Gastroesophageal sphincter (tissue), 4 donors: ENCODE measurements at places on chromosomes 12 and 14.

- ATAC-seq, result peak; percentile 43
Observed at GRCh38 chr12:54984658-54985376, at the start of gene TESPA1. Gene TESPA1, minus strand, starts transcription at chr12:54984762. Its CDS starts 10,200 bp downstream, at chr12:54974562.

DNA sequence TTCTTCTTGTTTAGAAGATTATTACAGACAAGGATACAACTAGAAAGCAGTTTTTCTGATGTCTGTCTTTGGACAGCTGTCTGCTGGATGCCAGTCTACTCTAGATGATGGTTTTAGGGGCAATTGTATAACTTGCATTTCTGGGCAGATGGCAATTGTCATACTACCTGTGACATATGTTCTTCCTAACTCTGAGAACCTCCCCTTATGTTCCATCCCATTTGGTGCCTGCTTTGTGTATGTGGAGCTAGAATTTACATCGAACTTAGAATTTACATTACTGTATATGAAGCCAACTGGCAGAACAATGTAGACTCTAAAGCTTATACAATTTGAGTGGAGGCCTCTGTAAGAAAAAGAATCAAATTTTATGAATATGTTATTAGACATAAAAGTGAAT lies 430.2 kb upstream of the SEL1L start:
- no peak for ATAC-seq

GRCh38 chr14:79100578-79100977 lies 930.4 kb downstream of the NRXN3 start:
- ATAC-seq, result no peak

DNA sequence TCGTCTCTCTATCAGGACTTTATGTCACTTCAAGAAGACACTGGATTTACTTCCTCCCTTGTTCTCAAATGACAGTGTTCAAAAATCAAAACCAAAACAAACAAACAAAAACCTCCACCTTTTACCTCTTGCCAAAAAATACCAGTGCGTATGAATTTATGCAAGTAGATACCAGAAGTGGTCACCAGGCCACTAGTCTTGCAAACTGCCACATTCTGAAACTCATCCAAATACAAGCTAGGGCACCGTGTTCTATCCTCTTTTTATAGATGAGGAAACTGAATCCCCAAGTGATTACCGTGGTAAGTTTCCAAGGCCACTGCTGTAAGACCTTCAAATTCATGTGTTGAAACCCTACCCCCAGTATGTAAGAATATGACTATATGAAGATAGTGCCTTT lies 343.9 kb upstream of the KITLG start:
- no peak for ATAC-seq

- no peak for ATAC-seq
Observed at GRCh38 chr14:43360239-43360638, 1146.8 kb downstream of the FSCB start.

GRCh38 chr12:47302111-47302671 lies 222.4 kb upstream of the AMIGO2 start:
- ATAC-seq, result no peak

DNA sequence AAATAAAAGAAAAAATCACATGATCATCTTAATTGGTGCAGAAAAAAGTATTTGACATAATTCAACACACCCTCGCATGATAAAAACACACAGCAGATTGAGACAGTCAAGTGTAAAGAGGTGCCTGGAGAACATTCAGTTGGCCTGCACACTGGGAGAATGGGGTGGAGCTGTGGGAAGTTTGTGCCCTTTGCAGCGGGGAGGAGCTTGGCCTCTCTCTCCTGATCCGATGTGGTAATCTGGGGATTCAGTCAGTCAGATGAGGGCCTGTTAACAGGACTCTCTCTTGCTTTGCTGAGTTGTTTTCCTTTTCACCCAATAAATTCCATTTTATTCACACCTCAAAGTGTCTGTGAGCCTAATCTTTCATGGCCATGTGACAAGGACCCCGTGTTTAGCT lies 5.9 kb downstream of the SERPINA6 start:
- ATAC-seq, result peak; percentile 88

- ATAC-seq, result peak; percentile 83
Observed at GRCh38 chr14:74140374-74140850, 55.7 kb downstream of the LIN52 start.

- ATAC-seq, result no peak
Observed at GRCh38 chr12:119071638-119072231, 90.4 kb downstream of the SRRM4 start.
